ENCODE measurements at places on chromosomes 3 and 15.

DNA sequence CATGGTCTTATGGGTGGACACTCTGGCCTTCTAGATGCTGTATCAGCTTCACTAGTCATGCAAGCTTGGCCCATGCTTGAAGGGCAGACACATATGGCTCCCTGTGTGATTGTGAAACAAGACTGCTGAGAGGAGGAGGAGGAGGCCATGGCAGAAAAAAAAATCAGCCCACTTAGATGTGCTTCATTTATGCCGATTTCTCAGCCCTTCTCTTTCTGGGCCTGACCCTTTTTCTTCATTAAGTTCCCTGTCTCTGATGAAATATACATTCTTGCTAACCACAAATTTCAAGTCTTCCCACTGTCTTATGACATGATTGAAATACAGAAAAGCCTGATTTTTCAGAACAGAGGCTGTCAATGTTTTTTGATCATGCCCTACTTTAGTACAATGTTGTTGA, 213.0 kb upstream of the FEZF2 start:
- DNase-seq: no peak

GRCh38 chr15:32956711-32957110, 237.8 kb downstream of the FMN1 start:
- DNase-seq: no peak

- no peak for DNase-seq
These were observed 43.9 kb downstream of the P3H2 start for GRCh38 chr3:190076601-190077394.

- no peak for DNase-seq
These were observed 28.0 kb downstream of the CSPG4 start for GRCh38 chr15:75684648-75685047.

All from left colon (tissue), 2 donors.